ENCODE measurements at places on chromosomes 3 and 15. TPM values are rescaled to one million over a fixed set of nuclear protein-coding genes. Genes with fewer than 3 reads are reported as not detected.

Gene RPS17
- 1,247 TPM for total RNA-seq

Gene STAC
- 1.1 TPM for total RNA-seq

Gene MFAP1
- 27.8 TPM for total RNA-seq

Gene SHC4
- 0.30 TPM for total RNA-seq

Gene ATP8B4
- 2.7 TPM for total RNA-seq

Gene SNTN
- total RNA-seq: 0.27 TPM

Gene ACTRT3
- total RNA-seq: 1.2 TPM

Gene ONECUT1
- 0.64 TPM for total RNA-seq

Gene ERC2
- 0.21 TPM for total RNA-seq

Gene NANOGP8
- not detected for total RNA-seq

Gene GRM2
- 0.12 TPM for total RNA-seq

Gene ZBTB47
- total RNA-seq: 4.0 TPM

Gene CPLX3
- not detected for total RNA-seq

Gene DISP2
- 12.6 TPM for total RNA-seq

Gene B3GALNT1
- total RNA-seq: 0.94 TPM

Gene ILDR1
- total RNA-seq: 19.7 TPM

Gene CFAP161
- not detected for total RNA-seq

Measured in colonic mucosa (tissue), 4 donors.